Activated naive CD4-positive, alpha-beta T cell treated with anti-CD3 and anti-CD28 coated beads, Interleukin-2, amount 50 U/mL, for 16 hours (primary cell): ENCODE measurements at places on chromosomes 5 and 9.

DNA sequence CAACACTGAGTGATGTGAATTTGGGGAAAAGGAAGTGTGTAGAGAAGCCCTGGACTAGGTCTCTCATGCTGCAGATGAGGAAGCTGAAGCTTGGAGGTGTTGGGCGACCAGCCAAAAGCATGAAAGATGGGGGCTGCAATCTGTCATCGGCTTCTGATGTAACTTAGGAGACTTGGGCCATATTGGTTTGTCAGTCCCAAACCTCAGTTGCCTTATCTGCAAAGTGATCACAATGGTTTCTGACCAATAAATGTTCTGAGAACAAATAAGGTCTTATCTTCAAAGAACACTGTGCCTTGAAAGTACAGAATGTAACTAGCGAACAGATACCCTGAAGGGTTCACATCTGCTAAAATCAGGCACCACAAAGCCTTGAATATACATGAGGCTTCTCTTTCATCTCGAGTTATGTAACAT lies 198.4 kb upstream of the NR3C1 start:
- no peak for DNase-seq

DNA sequence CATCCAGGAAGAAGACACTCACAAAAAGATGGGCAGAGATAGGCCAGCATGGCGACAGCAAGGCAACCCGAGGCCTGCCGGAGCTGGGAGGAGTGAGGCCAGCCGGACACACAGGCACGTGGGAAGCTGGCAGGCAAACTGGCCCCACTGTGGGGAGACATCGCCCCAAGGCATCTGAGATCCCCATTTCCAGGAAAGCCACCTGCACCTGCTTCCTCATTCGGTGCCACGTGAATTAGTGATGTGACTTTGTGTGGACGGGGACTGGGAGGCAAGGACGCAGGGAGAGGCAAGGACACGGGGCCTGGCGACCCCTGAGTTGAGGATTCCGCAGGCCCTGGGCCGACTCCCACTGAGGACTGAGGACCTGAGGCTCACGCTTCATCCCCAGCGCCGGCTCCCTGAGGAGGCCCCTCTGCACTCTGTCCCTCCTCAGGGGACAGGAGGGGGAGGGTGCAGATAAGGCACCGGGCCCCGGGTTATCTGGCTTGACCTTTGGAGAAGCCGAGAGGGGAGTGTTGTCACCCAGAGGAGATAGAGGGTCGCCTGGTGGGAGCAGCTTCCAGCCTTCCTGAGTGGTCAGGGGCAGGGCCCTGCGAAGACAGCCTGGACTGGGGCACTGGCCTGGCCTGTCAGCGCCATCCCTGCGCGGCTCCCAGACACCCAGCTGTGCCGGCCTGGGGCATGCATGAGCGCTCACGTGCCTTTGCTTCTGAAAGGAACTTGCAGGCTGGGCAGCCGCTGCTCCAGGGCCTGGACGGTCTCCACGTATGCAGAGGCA lies 39.7 kb downstream of the NDUFS6 start:
- DNase-seq = no peak

GRCh38 chr9:90956026-90956810 lies 154.6 kb downstream of the SYK start:
- DNase-seq = no peak

- no peak for DNase-seq
Measured at GRCh38 chr5:16864631-16865131, 71.4 kb downstream of the MYO10 start.

DNA sequence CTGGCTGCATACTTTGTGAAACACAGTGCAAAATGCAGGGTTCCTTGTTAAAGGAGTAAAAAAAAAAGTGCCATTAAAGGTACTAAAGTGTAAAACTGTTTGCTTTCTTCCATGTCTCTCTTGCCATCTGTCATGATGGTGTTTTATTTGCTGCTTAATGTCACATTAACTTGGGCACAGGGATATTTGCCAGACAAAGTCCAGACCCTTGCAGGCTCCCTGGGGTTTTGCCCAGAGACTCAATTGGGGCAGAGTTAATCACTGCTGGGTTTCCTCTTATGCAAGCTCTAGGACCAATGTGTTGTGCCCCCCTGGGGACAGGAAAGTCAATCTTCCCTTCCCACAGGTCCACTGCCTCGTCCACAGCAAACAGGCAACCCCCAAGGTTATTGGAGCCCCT lies 274.3 kb upstream of the SGCD start:
- no peak for DNase-seq

GRCh38 chr5:81790336-81790735 lies 39.4 kb upstream of the SSBP2 start:
- no peak for DNase-seq
